ENCODE measurements at places on chromosomes 1 and 21.

GRCh38 chr1:30920827-30921226 lies 12.3 kb upstream of the SDC3 start:
- no peaks in the 10 kb centered on the region for H3K27me3 ChIP-seq
- no peaks in the 10 kb centered on the region for H3K36me3 ChIP-seq
- H3K27ac ChIP-seq = no peak overlapping the region
- H3K4me1 ChIP-seq = peaks cover 17% of the 10 kb centered on the region
- H3K4me3 ChIP-seq = no peak overlapping the region
- DNase-seq = no peak

DNA sequence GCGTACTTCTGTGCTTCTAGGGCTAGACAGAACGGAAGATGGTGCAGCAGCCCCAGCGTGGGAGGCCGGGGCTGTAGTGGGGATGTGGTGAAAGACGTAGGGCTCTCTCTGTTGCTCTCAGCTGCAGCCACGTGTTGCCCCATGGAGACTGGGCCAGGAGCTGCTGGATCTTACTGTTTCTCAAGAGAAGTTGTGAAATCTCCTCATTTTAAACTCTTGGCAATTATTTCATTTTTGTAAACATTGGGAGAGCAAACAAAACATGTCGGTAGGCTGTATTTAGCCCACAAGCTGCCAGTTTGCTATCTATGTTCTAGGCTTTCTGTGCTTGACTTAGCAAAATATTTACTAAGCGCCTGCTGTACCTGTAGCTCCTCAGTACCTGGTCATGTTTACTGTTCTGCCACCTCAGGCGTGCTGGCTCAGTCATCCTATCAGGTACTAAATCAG lies 15.9 kb upstream of the ELOA start:
- H3K27me3 ChIP-seq = no peaks in the 10 kb centered on the region
- no peak overlapping the region for H3K4me3 ChIP-seq
- no peak overlapping the region for H3K27ac ChIP-seq

- peaks cover 71% of the 10 kb centered on the region for H3K27me3 ChIP-seq
- peaks cover 4% of the 10 kb centered on the region for H3K4me1 ChIP-seq
- peak overlapping the region; percentile 54 for H3K4me3 ChIP-seq
- H3K36me3 ChIP-seq = peaks cover 6% of the 10 kb centered on the region
- no peak for DNase-seq
- H3K27ac ChIP-seq = no peak overlapping the region
These were observed 486 bp upstream of the KCNA3 start for GRCh38 chr1:110675060-110675791.

- peak within 1 kb of the TSS; percentile 84 for H3K27ac ChIP-seq
- H3K27me3 ChIP-seq = peaks cover 4% of the 10 kb centered on the region
- H3K4me1 ChIP-seq = peaks cover 45% of the 10 kb centered on the region
- no peaks in the 10 kb centered on the region for H3K36me3 ChIP-seq
- H3K4me3 ChIP-seq = peak within 1 kb of the TSS; percentile 88
- DNase-seq = peak; percentile 94
These were observed at the start of gene RWDD3 for GRCh38 chr1:95233737-95234500. Gene RWDD3 (plus strand): TSS chr1:95234210. CDS start chr1:95234231, 21 bp downstream.

DNA sequence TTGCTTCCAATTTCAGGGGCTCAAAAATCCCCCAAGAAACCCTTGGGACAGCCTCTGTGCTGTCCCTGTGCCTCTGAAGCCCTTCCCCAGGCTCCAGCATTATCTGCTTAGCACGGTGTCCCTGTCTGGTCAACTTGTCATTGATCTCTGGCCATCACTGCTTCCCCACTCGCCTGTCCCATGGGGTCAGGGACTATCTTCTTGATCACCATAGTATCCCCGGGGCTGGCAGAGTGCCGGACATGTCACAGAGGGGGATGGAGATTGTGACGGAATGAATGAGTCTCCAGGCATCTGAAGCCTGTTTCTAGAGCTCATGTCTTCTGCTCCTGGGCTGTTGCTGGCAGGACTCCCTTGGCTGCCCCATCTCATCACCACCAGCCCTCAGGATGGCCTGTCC lies 99.4 kb upstream of the VAMP3 start:
- H3K27ac ChIP-seq = no peak overlapping the region
- H3K4me3 ChIP-seq = no peak overlapping the region
- no peaks in the 10 kb centered on the region for H3K4me1 ChIP-seq

- H3K27me3 ChIP-seq = no peaks in the 10 kb centered on the region
- H3K4me3 ChIP-seq = peak overlapping the region; percentile 64
- H3K27ac ChIP-seq = peak overlapping the region; percentile 99
- no peak for DNase-seq
- H3K4me1 ChIP-seq = peaks cover 96% of the 10 kb centered on the region
These were observed 12.1 kb downstream of the MCL1 start for GRCh38 chr1:150567341-150567716.

Measured in chondrocyte (in vitro differentiated cells).